ENCODE measurements at places on chromosomes 6 and 20. TPM values are rescaled to one million over a fixed set of nuclear protein-coding genes. Genes with fewer than 3 reads are reported as not detected.

- DNase-seq: no peak
Observed at GRCh38 chr6:11900662-11901598, 111.2 kb upstream of the HIVEP1 start.

The TUBB2A gene
- 121 TPM for total RNA-seq

The SSR1 gene
- total RNA-seq: 46.4 TPM

DNA sequence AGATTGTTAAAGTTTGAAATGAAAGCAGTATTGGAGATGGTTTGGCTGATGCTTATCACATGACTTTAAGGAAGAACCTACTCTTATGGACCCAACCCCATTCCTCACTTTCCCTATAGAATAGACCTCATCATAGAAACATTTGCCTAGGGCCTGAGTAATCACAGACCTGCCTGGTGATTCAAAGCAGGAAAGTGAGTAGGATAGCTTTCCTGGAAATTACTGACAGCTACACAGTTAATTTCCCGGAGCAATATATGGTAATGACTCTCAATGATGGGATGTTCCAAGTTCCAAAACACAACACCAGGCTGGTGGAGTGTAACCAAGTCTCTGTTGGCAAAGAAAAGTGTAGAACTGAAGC is 233.8 kb downstream of the SIM1 start:
- DNase-seq: no peak

- no peak for DNase-seq
Observed at GRCh38 chr6:130520801-130521200, 155.0 kb downstream of the TMEM200A start.

DNA sequence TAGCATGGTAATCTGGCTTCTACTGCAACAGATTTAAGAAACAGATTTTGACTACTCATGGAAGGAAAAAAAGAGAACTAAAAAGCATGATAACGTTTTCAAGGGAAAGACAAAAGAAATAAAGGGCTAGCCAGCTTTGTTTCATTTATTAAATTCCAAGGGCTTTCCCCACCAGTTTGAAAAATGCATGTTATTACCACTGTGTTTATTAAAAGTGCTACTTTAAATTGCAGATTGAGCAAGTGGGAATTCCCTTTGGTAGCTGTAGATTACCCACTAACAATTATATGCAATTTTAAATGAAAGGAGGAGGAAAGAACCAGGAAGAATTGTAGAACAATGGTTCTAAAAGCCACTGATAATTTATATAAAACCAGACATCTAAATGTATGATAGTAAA is 40.6 kb upstream of the NHSL1 start:
- DNase-seq: no peak

The C20orf141 gene
- not detected for total RNA-seq

- DNase-seq: no peak
Observed at GRCh38 chr20:32263398-32263954, 14.0 kb upstream of the KIF3B start.

The GMPR gene
- 18.4 TPM for total RNA-seq

Measured in ascending aorta (tissue), 2 donors.